ENCODE measurements at places on chromosomes 4 and X.

GRCh38 chrX:15530318-15530717 lies 29.7 kb downstream of the BMX start:
- DNase-seq, result no peak

DNA sequence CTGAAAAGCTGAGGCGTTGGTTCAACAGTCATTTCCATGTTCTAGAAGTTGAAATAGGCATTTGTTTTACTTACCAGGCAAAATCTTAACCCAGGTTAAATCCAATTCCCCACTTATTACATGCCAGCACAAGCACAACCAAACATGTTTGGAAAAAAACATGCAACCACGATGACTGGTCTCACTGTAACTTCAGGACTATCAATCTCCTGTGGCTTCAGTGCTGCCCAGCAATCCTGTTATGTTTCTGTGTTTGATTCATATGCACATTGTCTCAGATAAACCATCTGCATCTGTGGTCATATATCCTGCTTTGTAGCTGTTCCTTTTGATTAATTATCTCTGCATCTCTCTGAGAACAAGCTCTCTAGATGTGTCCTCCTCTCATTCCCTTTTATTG lies 28.3 kb downstream of the PRDM8 start:
- no peak for DNase-seq

DNA sequence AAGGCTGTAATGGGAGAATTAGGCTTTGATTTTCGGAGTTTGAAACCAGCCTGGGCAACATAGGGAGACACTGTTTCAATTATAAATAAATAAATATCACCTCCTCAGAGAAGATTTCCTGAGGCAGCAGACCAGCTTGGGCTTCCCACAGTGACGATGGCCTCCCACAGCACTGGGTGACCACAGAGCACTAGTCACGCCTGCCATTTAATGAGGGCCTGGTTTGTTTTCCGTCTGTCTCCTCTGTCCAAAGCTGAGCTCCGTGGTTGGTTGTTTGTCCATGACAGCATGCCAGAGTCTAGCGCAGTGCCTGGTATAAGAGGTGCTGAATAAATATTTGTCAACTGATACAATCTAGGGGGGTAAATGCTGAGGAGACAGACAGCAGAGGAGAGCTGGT lies 10.4 kb upstream of the PDGFRA start:
- no peak for DNase-seq

DNA sequence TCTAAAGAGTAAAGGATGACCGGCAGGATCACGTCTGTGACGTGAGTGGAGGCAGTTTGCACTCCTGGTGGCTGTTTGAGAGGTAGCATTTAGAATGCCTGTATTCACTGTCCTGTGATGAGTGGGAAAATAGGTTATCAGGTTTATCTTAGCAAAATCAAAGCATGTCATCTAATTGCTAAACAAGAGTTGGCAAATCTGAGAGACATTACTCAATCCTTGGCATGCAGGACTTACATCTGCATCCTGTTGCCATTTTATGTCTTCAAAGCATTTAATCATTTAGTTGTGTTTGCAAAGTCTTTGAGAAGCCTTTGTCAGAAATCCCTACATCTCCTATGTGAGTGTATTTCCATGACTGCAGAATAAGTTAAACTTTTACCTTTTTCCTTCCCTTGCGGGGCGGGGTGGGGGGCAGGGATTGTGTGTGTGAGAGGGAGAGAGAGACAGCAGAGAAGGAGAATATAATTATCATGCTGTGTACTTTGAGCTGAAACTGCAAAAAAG lies 41.4 kb upstream of the MSANTD1 start:
- DNase-seq, result no peak

DNA sequence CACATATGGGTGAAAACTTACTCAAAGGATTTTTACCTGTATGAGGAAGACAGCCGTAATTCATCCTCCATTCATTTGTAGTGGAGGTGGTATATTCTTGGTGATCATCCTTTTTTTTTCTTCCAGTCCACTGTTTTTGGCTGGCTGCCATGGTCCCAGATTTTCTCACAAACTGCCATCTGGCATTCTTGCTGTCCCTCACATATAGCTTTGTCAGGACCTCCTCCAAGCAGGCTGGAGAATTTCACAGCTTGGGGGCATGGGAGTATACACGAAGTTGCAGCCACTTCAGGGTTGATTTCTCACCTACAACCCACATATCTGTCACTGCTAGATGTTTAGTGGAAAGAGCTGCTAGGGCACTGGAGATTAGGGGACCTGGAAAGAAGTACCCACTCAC lies 401.0 kb downstream of the IL1RAPL1 start:
- no peak for DNase-seq

GRCh38 chr4:43864616-43865146 lies 583.9 kb downstream of the KCTD8 start:
- DNase-seq, result no peak

- peak; percentile 7 for DNase-seq
Observed at GRCh38 chrX:118254611-118255010, 91.3 kb upstream of the WDR44 start.

- DNase-seq, result no peak
Observed at GRCh38 chr4:184616633-184617551, 32.4 kb downstream of the CASP3 start.

DNA sequence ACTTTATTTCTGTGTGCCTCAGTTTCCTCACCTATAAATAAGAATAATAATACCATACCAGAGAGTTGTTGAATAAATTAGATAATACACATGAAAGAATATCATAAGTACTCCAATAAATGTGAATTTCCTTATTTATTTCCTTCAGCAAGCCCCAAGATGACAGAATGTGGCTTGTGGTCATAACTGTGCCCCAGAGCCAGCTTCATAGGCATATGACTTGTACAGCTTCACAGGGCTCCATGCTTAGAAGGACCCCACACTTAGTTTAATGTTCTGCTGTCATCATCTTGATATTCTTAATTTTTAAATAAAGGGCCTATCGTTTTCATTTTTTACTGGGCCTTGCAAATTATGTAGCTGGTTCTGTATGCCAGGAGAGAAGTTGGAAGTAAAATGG lies 25.3 kb downstream of the VSIG4 start:
- no peak for DNase-seq

DNA sequence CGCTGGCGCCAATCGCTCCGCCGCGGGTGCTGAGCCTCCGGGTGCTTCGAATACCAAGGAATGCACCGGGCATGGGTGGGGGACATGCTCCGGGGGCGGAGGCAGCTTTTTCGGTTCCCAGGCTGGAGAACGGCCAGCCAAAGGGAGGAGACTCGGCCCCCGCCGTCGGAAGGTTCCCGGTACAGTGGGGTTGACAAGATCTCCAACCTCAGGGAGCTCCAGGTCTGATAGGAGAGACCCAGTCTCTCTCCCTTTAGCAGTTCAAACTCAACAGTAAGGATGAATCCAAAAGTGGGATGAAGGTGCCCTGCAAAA lies 29.1 kb upstream of the BCORL1 start:
- DNase-seq, result no peak

- no peak for DNase-seq
Observed at GRCh38 chrX:23578079-23578478, 89.2 kb upstream of the PRDX4 start.

DNA sequence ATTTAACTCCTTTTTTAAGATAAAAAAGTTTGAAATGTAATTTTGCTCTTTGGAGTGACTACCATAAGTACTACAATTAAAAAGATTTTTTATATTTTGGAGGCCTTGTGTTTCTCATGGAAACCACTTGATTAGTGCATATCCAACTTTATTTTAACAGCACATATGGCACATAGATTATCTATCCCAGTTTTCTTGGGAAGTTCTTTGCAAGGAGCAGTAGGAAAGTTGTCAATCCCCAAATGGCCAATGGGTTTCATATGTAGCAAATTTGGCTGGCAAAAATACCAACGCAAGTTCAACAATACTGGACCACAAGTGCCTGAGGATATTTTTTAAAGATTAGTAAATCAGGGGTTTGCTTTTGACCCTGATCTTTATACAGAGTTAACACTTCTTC lies 15.4 kb upstream of the ANTXR2 start:
- no peak for DNase-seq

- DNase-seq, result no peak
Observed at GRCh38 chr4:25351777-25352416, 25.2 kb upstream of the ANAPC4 start.

- no peak for DNase-seq
Observed at GRCh38 chrX:143854006-143854405, 29.9 kb upstream of the UBE2NL start.

DNA sequence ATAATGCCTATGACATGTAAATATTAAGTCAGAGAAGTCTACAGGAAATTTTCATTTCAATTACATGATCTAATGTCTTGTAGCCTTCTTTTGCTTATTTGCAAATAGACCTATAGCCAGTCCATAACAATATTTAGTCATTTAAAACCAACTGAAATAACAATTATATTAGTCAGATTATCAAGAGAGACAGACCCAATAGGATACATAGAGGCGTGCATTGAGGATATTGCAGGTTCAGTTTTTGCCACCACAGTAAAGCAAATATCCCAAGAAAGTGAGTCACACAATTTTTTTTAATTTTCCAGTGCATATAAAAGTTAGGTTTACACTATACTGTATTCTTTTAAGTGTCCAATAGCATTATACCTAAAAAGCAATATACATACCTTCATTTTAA lies 349.7 kb upstream of the ATOH1 start:
- DNase-seq, result no peak

- DNase-seq, result no peak
Observed at GRCh38 chrX:116449156-116449555, 12.8 kb downstream of the SLC6A14 start.

DNA sequence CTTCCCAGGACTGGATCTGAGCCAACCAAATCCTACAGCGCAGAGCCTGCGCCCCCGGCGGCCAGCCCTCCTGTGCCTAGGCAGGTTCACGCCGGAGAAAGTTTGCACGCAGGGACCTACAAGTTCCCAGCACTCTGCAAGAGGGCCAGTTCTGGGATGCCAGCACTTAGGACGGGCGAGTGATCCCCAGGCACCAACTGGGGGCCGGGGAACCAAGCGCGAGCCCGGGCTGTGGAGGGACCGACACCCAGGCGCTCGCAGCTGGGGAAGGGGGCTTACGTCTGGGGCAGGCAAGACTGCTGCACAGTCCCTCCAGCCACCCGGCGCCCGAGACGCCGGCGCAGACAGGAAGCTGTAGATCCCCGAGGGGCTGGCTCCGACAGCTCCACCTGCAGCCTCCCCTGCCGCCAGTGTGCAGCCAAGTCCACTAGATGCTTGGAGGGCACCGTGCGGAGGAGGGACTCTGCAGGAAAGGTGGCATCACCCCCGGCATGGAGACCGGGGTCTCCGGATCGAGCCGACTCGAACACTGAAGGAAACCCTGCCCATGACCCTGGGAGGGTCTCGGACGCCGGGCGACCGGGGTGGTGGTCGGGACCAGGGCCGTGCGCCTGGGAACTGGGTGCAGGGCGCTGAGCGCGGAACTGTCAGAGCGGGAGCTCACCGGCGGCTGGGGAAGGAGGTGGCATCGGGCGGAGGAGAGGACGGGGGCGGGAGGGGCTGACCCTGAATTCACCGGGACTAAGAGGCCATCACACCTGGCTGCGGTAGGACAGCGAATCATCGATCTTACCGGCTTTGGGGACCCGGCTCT lies 566 bp downstream of the CORIN start:
- DNase-seq, result peak; percentile 29

- no peak for DNase-seq
Observed at GRCh38 chr4:75698162-75698962, 25.2 kb upstream of the G3BP2 start.

GRCh38 chrX:20132666-20133065 lies 9.0 kb downstream of the EIF1AX start:
- no peak for DNase-seq

GRCh38 chrX:40434947-40435346 lies 145.8 kb upstream of the ATP6AP2 start:
- DNase-seq, result no peak

- DNase-seq, result no peak
Observed at GRCh38 chrX:74297766-74298165, 6.2 kb upstream of the ZCCHC13 start.

- no peak for DNase-seq
Observed at GRCh38 chr4:116664198-116664597, 421.2 kb downstream of the TRAM1L1 start.

DNA sequence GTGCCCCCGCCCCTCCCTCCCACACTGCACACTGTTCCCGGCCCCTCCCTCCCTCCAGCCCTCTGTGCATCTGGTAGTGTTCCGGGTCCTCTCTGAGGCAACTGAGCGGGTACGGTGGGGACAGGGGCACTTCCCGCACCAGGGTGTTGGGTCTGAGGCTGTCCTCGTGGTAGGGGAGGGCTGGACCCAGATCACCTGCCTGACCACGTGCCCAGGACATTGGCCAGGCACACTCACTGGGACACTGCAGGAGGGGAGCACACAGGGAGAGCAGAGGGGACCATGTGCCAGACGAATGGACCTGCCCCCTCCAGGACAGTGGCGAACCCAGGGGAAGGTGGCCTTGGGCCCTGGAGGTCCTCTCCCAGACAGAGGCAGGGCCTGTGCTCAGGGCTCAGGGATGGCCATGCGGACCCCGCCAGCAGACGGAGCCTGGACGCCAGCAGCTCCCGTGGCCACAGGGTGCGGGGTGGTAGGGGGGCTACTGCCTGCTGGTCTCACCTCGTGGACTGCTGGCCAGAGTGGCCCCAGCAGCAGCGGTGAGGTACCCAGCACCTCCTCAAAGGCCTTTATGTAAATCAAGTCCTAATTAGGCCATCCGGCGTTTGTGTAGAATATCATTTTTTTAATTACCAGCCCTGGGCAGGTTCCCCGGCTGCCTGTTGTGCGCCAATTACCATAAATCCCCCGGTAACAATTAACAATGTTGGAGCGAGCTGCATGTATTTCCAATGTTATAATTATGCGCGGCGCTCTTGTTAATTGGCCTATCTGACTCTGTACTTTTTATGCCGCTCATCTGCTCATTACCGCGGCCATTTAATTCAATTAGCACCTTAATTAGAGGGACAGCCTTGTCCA lies 106.9 kb downstream of the FAM53A start:
- no peak for DNase-seq

DNA sequence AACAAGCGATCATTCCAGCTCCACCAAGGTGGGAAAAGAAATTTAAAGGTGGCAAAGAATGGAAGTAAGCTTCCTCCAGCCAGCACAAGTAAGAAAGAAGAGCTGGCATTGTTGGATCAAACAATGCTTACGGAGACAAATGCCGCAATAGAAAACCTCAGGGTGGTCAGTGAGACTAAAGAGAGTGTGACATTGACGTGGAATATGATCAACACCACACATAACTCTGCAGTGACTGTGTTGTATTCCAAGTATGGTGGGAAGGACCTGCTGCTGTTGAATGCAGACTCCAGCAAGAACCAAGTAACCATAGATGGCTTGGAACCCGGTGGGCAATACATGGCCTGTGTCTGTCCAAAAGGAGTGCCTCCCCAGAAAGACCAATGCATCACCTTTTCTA lies 22.2 kb downstream of the LRIT3 start:
- DNase-seq, result no peak

- no peak for DNase-seq
Observed at GRCh38 chrX:135512508-135513129, 7.8 kb upstream of the INTS6L start.

GRCh38 chr4:25383647-25384046 lies 6.6 kb downstream of the ANAPC4 start:
- no peak for DNase-seq

- DNase-seq, result no peak
Observed at GRCh38 chr4:118345813-118346212, 7.0 kb downstream of the PRSS12 start.

- no peak for DNase-seq
Observed at GRCh38 chr4:6320663-6321062, 51.0 kb downstream of the WFS1 start.

- no peak for DNase-seq
Observed at GRCh38 chr4:25938366-25938765, 24.3 kb downstream of the SMIM20 start.
